ENCODE measurements at places on chromosomes 12 and 14.

GRCh38 chr14:80078501-80078900 lies 132.8 kb downstream of the DIO2 start:
- no peak for DNase-seq

- DNase-seq, result no peak
Measured at GRCh38 chr12:42186793-42187192, 42.1 kb upstream of the GXYLT1 start.

GRCh38 chr14:45526715-45527549 lies 273.9 kb upstream of the MIS18BP1 start:
- DNase-seq, result peak; percentile 52

DNA sequence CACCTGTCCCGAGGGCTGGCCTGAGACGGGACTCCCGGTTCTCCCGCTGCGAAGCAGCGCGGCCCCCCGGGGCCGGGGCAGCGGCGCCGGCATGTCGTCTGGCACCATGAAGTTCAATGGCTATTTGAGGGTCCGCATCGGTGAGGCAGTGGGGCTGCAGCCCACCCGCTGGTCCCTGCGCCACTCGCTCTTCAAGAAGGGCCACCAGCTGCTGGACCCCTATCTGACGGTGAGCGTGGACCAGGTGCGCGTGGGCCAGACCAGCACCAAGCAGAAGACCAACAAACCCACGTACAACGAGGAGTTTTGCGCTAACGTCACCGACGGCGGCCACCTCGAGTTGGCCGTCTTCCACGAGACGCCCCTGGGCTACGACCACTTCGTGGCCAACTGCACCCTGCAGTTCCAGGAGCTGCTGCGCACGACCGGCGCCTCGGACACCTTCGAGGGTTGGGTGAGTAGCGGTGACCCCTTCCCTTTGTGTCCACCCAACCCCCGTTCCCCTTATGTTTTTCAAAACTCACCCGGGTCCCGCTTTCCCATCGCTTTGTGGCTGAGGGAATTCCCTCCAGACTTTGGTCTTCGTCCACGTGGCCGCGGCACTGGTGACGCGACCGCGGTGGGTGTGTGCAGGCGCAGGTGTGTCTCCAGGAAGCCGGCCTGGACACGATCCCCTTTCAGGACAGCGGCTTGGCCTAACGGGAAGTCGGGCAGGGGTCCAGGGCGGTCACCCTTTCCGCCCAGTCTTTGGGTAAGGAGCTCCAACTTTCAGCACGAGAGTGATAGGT lies 826 bp downstream of the PRKCH start:
- DNase-seq, result no peak

DNA sequence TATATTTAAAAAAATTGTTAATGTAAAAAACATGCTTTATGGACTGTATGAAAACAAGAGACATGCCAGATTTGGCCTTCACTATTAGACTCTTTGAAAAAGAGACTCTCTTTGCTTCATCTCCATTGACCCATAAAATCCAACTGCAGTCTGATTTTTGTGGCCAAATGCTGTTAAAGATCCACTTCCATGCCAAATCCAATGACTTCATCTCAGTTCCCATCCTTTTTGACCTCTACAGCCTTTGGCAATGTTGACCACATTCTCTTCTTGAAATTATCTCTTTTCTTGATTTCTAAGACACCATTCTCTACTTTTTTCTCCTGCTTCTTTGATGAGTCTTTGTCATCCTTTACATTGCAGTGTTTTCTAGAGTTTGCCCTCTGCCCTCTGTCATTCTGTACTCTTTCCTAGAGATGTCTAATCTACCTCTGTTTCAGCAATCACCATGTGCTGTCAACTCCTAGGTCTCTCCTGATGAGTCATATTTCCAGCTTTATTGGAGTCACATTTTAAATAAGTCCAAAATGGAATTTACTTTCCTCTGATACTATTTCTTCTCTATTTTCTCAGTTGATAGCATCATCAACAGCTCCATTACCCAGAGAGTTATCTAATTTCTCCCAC lies 2.4 kb downstream of the TMPRSS12 start:
- DNase-seq, result no peak

- DNase-seq, result no peak
Measured at GRCh38 chr12:64219145-64219544, 3.0 kb downstream of the KICS2 start.

GRCh38 chr12:49017891-49018260 lies 700 bp downstream of the PRKAG1 start:
- no peak for DNase-seq

DNA sequence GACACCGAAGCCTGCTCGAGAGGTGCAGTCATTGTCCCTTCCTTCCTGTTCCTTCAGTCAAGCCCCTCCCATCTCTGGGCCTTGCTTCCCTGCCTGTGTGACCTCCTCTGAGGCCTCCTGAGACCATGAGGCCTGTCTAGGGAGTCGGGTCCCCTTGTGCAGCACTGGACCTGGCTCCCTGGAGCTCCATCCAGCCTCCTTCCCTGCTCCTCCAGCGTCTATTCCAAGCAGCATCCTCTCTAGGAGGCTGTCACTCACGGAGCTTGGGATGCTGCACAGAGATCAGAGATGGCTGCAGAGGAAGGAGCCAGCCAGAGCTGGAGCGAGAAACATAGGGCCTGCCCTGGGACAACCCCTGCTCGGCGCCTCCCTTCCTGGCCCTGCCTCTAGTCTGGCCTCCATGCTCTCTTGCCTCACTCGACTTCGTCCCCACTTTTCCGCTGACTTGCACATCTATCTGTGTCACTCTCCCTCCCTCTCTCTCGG lies 142.7 kb downstream of the BCL11B start:
- DNase-seq, result no peak

DNA sequence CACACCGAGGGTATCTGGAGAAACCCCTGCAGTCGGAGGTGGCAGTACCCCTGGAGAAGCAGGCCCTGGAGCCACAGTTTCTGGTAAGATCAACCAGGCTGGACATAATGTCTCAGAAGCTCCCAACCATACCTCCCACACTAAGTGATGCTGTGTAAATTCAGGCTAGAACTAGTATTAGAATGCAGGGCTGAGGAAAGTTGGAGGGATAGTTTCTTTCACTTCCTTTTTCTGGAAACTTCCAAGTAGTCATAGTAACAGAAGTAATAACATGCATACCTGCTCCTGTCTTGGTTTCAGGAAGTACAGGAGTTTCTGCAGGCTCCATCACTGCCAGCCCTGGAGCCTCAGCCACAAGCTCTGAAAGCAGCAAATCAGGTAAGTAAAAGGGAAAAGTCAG lies 228.1 kb upstream of the CNTN1 start:
- no peak for DNase-seq

GRCh38 chr14:68813318-68813838 lies 20.5 kb upstream of the ZFP36L1 start:
- no peak for DNase-seq

- no peak for DNase-seq
Measured at GRCh38 chr12:100574187-100575074, 947 bp downstream of the GAS2L3 start.

DNA sequence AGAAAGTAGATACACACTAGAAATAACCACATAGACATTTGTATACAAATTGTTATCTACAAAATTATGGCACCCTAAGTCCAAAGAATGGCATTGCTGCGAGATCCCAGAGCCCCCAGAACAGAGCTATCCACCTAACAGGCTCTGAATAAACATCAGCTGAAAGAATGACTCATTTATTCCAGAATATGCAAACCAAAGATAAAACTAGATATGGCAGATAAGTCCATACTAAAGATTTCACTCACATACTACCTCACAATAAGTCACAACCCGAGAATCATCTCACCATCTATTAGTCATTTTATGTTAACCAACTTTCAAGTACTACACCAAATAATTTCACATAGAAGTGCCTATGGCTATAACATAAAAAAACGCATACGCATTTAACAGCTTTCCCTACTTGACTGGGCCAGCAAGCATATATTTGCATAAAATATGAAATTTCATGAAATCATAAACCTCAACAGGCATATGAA lies 5.6 kb downstream of the CNIH1 start:
- DNase-seq, result no peak

- no peak for DNase-seq
Measured at GRCh38 chr14:40447017-40447416, 1014.8 kb upstream of the FBXO33 start.

DNA sequence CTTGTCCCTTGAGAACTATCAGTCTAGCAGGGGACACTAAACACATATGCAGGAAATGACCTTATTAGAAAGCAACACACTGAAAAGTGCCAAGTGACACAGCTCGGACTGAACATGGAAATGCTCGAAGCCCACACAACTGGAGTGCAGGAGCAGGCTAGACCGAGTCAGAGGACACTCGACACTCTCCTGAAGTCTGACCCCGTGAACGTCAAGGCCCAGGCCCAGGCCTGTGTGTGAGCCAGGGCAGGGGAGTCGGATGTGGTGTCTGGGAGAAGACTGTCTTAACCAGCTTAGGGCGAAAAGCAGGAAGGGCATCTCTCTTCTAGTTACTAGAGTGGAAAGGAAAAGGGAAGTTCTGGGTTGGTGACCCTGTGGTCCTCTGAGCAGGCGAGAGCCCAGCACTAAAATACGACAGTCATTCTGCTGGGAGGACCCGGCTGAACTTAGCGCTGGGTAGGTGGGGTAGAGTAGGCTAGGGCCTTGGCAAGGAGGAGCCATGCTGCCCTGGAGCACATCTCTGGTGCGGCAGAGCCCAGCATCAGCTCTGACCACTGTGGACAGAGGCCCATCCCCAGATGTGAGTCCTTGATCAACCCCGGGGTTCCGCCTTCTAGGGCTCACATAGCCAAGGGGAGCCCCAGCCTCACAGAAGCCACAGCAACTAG lies 93.0 kb downstream of the NTF3 start:
- DNase-seq, result no peak

DNA sequence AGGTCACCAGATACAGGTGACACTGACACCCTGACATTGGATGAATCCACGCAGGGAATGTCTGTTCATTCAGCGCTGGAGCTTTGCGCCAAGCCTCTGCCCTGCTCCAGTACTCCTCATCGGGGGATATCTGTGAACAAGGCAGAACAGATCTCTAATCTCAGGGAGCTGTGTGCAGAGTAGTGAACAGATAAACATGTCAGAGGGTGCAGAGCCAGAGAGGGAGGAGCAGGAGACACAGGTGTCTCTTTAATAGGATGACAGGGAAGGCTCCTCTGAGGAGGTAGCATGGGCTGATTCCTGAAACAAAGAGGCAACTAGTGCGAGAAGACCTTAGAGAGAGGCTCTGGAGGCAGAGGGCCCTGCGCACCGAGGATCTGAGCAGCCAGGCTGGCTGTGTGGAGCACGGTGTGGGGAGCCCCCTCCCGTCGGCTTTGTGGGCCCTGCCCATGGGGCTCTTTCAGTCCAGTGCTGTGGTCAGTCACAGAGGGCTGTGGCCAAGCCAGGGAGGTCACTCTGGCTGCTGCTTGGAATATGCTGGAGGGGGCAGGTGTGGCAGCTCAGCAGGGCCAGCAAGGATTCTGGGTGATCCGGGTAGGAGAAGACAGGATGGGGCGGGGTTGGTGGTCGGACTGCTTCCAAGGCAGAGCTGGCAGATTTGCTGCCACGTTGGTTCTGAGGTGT lies 55.6 kb downstream of the TECPR2 start:
- no peak for DNase-seq

DNA sequence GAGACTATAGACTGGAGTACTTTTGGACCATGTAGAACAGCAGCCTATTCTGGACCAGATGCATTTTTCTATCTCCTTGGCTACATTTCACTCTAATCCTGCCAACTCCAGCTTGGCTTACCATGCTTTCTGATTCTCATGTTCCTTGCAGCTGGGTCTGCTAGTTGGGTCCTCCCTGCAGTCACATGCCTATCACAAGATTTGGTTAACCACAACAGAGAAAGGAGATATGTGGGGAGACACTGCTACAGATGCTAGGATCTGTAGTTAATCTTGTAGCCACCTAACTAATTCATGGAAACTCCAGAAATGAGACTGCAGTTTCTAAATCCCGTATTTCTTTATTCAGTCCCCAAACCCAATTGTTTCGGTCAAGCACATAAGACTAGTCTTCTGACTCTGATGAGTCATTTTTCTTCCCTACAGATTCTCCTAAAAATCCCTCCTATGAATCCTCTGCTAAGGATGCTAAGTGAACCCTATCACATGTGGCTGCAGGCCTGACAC lies 410.6 kb downstream of the DAD1 start:
- DNase-seq, result no peak

All from hematopoietic multipotent progenitor cell (in vitro differentiated cells).